ENCODE measurements at places on chromosomes 2 and 18. TPM values are rescaled to one million over a fixed set of nuclear protein-coding genes. Genes with fewer than 3 reads are reported as not detected.

The RRM2 gene
- total RNA-seq: 351 TPM

The FSHR gene
- not detected for total RNA-seq

The ATP5F1A gene
- total RNA-seq: 420 TPM

The EMILIN1 gene
- 1.5 TPM for total RNA-seq

The G6PC2 gene
- total RNA-seq: not detected

The L3MBTL4 gene
- total RNA-seq: 0.26 TPM

The DYSF gene
- not detected for total RNA-seq

The KATNAL2 gene
- total RNA-seq: 0.27 TPM

The MAL gene
- 264 TPM for total RNA-seq

The CTAGE1 gene
- not detected for total RNA-seq

The SPC25 gene
- total RNA-seq: 17.9 TPM

GRCh38 chr18:33878213-33878612 lies 300.2 kb downstream of the ASXL3 start:
- DNase-seq: no peak

- no peak for DNase-seq
Measured at GRCh38 chr18:8847066-8847755, 141.9 kb downstream of the MTCL1 start.

DNA sequence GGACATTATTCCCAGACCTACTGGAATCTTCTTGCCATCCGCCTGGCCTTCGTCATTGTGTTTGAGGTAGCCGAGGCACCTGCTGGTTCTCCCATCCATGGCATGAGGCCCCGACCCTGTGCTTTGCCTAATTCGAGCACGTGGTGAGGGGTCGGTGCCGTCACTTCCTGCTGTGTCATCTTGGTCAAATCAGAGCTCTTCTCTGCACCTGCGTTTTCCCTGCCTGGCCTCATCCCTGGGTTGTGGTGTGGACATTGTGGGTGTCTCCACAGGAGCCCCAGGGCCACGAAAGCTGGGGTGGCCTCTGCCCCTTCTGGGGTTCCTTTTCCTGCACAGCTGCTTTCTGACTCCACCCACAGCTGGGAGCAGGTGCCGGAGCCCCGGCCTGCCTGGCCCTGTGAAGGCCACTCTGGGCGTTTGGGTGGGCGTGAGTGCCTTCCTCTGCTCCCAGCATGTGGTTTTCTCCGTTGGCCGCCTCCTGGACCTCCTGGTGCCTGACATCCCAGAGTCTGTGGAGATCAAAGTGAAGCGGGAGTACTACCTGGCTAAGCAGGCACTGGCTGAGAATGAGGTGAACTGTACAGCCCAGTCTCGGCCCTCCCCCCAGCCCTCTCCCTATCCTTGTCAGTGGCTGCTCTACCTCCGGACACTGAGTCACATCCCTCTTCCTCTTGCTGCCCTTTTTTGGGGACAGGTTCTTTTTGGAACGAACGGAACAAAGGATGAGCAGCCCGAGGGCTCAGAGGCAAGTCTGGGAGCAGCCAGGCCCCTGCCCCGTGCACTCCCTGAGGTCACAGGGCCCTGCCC lies 34.9 kb downstream of the ANO7 start:
- DNase-seq: no peak

GRCh38 chr18:10116574-10116973 lies 202.8 kb downstream of the VAPA start:
- DNase-seq: no peak

DNA sequence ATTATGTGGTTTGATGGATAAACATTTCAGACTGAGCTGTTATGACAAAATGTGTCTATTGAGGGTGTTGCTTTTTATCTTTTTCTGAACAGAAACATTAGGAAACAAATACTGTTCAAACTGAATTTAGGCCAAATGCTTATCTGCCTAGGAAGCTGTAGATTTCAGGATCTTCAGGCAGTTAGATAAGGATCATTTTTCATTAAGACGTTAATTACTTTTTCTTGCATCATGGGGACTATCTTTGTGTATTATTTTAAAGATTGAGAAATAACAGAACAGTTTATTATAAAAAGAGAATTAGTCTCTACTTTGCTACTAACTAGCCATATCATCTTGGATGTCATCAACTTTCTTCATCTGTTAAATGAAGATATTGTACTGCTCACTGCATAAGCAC lies 107.5 kb downstream of the TTC27 start:
- no peak for DNase-seq

DNA sequence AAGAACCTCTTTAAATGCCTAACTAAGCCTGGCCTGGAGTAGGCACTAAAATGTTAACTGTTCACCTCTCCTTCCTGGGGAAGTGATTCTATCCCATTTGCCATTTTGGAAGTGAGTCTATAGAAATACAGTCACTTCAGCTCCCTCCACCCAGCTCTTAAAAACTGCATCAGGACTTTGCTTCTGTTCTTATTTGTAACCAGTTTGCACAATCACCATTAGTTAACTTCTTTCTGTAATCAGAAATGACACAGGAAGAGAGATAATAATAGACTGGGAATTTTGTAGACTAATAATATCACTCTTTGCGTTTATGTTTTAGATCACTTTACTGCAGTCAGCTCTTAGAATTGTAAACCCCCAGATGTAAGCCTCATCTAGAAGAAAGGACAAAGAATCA lies 16.0 kb upstream of the MARCO start:
- DNase-seq: no peak

DNA sequence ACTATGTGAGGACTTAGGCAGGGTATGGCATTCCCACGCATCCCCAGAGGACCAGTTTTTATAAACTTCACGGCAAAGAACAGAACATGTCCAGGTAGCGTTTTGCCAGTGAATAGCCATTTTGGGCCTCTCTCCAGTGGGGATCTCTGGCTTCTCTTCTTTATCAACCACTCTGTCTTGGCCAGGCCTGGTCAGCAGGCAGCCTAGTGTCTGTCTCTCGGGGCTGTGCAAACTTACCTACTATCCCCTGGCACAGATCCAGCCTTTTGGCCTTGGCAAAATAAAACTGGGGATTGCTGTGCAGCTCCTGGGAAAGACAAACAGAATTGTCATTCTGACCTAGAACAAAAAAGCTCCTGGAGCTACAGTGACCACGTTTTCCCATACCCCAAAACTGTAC lies 14.5 kb downstream of the CAPN14 start:
- no peak for DNase-seq

DNA sequence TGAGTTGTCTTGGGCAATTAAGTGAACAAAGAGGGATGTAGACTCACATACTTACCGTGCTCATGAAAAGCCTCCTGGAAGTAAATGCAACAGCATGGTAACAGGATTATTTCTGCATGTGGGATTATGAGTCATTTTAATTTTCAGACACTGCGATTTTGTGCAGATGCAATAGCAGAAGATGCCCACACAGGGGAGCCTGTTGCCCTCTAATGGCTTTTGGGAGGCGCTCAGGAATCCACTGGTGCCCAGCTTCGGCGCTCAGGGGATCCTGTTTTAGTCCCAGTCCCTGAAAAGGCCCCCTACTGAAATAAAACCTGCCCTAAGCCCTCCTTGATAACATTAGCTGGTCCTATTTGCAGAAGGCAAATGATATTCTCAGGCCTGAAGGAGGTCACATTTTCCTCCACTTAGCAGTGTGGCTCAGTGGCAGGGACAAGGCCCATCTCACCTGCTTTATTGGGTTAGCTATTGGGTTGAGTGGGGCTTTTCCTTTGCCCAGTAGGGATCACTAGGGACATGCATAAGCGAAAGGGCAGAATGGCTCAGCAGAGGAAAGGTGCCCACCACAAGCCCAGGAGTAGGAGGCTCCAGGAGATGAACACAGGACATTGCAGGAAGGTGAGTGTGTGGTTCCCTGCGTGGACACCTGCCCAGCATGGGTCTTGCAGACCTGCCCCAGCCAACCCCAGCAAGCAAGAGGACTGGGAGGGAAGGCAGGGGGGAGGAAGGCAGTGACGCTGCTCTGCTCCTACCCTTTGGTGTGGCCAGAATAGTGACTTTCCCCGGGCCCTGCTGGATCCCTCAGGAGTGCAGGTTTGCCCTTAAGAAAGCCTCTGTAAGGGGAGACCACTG lies 26.5 kb upstream of the KCNS3 start:
- peak; percentile 7 for DNase-seq

DNA sequence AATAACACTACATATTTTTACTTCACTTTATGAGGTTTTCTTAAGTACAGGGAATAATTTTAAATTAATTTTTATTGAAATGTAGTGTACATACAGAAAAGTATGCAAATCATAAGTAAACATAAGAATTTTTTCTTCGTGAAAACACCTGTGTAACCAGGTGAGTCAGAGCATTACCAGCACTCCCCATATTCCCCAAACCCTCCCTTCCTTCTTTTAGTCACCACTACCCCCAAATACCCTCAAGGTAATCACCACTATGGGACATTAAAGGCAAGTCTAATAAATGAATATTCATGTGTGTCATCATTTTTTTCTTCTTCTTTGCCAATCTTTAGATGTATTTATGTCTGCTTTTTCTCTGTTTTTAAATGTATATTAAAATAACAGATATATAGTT lies 139.9 kb upstream of the LTBP1 start:
- DNase-seq: no peak

DNA sequence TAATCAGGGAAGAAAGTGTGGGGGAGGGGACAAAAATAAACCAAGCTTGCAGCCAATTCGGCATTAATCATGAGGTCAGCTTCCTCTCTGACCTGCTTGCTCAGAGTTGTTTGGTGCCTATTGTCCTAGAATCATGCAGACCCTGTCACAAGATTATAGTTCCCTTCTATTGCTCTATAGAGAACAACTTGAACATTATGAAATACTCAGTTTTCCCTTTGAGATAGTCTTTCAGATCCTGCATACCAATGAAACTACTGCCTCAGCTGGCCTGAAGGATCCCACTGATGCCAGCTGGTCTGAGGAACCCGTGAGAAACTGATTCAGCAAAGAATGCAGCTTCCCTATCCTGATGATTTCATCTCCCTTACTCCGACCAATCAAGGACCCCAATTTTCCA lies 955 bp upstream of the BBS5 start:
- DNase-seq: no peak

DNA sequence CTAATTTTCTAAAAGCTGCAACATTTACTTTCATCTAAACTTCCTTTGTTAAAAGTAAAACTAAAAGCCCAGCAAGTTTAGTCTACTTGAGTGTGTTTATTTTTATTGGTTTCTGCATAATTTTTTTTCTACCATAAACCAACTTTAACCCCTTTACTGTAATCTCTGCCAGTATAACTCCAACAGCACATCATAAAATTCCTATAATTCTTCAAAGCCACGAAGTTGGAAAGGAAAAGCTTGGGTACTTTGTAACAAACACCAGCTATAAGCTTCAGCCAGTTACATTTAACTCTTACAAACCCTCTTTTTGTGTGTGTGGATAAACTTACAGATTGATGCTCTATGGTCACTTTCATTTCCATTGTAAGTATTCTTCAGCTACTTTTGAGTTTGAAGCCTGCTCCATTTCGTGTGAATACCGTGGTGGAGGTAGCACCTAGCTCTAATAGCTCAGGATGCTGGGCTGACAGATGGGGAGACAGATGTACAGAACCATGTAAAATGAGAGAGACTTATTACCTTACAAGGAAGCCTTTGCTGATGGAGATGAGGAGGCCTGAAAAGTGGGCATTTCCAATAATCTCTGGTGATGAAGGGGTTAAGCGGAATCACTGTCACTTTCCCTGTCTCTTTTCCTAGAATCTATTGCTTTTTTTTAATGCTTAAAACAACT lies 42.5 kb downstream of the ZEB2 start:
- no peak for DNase-seq

DNA sequence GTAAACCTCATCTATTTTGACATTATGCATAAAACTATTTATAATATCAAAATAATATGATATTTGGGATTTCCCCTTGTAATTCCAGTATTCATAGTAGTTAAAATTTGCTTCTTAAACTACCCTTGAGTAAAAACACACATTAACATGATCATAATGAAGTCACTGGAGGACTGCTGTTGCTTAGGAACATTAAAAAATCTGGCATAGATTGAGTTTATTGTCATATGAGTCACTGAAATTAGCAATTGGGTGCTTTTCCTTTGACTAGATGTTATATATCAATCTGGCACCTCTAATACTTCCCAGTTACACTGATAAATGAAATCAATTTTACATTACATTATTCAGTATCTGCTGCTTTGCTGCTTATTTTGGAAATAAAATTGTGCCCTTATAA lies 57.0 kb upstream of the ZC3H15 start:
- DNase-seq: no peak

DNA sequence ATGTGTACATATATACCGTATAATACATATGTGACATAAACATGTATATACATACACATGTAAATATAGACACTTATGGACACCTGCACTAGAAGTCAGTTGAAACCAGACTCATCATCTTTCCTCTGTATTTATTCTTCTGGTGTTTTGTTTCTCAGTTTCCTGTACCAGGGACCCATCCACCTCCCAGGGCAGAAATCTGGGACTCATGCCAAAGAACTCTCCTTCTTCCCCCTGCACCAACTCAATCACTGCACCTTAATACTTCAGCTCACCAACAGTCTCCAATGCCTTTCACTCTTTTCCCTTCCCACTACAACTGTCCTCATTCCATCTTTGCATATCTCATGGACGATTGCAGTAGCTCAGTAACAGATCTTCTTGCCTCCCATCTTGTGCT lies 428.0 kb downstream of the FBXO15 start:
- DNase-seq: no peak

GRCh38 chr2:239747274-239747673 lies 277.9 kb downstream of the NDUFA10 start:
- no peak for DNase-seq

- no peak for DNase-seq
Measured at GRCh38 chr18:43435851-43436250, 158.6 kb upstream of the SYT4 start.

GRCh38 chr18:49223837-49224529 lies 236.5 kb downstream of the DYM start:
- DNase-seq: no peak

DNA sequence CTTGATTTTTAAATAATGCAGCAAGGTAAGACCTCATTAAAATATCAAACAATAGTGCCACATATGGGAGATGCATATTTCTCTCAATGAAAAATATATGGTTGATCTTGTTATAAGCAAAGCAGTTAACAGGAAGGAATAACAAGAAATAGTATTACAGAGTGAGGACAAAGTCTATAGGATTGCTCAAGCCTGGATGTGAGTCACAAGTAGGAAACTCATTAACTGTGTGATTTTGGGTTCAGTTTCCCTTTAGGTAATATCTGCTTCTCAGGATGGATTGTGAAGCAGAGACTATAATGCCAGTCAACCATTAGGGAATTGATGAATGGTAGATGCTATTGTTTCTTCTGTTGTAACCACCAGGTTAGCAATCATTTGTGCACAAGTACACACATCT lies 42.9 kb upstream of the SPHKAP start:
- no peak for DNase-seq

- DNase-seq: no peak
Measured at GRCh38 chr2:2719015-2719414, 387.9 kb upstream of the MYT1L start.

Measured in activated T-helper 1 cell treated with anti-CD3 and anti-CD28 coated beads, Interleukin-12 subunit alpha, Interleukin-12 subunit beta, Interleukin-2, Interleukin-4 antibody, amounts not matched to agents 30 ng/mL and 10 ng/mL and 1 ng/mL, durations not matched to agents 14 hours and 24 hours and 36 hours (primary cell).